ENCODE measurements at places on chromosomes 12 and 14.

- no peak for DNase-seq
Observed at GRCh38 chr14:45253754-45254310, 830 bp upstream of the MIS18BP1 start.

GRCh38 chr12:108205864-108206263 lies 76.8 kb downstream of the WSCD2 start:
- DNase-seq, result no peak

- no peak for DNase-seq
Observed at GRCh38 chr12:119145367-119145766, 33.4 kb upstream of the HSPB8 start.

DNA sequence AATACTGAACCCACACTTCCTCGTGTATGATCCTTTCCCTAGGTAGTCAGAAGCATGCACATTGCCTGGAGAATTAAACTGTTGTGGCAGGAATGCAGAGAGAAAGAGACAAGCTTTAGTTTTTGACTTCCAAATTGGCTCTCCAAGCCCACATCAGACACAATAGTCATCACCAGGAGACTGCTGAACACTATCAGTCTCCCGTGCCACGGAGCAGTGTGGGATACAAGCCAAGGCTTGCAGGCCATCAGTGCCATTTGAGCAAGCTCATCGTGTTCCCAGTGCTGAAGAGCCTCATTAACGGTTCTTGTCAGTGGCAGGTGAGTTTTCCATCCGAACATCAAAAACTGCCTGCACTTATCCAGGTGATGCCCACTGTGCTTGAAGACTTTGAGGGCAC lies 410.8 kb downstream of the NAV3 start:
- DNase-seq, result no peak

DNA sequence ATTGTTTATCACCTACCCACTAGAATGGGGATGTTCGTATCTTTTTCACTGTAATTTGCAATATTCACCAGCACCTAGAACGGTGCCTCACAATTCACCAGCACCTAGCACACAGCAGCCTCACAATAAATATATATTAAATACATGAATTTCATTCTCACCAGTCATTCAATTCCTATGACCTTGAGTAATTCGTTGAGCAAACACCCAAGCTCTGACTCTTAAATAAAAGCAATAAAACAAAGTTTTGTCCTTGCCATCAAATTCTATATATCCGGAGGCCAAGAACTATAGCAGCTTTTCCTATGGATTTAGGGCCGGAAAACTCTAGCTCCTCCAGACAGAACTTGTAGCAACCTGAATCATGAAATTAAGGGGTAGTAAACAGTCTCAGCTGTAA lies 981 bp downstream of the VTI1B start:
- no peak for DNase-seq

GRCh38 chr12:131555866-131556265 lies 155.0 kb upstream of the SFSWAP start:
- DNase-seq, result no peak

- no peak for DNase-seq
Observed at GRCh38 chr12:82329508-82329907, 28.7 kb downstream of the CCDC59 start.

DNA sequence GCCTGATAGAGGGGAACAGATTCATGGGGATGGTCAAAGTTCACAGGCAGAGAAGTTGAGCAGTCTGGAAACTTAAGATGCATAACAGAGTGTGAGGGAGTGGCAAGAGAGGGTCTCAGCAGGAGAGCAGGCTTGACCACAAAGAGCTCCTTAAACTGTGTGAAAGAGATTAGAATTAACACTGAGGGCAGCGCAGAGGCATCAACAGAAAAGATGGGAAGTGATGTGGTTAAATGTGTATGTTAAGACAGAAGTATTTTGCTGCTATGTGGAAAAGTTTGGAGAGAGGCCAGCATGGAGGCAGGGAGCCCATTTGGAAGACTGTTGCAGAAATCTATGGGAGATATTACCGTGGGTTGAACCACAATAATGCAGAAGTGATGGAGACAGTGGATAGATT lies 122.7 kb upstream of the LMNTD1 start:
- DNase-seq, result no peak

DNA sequence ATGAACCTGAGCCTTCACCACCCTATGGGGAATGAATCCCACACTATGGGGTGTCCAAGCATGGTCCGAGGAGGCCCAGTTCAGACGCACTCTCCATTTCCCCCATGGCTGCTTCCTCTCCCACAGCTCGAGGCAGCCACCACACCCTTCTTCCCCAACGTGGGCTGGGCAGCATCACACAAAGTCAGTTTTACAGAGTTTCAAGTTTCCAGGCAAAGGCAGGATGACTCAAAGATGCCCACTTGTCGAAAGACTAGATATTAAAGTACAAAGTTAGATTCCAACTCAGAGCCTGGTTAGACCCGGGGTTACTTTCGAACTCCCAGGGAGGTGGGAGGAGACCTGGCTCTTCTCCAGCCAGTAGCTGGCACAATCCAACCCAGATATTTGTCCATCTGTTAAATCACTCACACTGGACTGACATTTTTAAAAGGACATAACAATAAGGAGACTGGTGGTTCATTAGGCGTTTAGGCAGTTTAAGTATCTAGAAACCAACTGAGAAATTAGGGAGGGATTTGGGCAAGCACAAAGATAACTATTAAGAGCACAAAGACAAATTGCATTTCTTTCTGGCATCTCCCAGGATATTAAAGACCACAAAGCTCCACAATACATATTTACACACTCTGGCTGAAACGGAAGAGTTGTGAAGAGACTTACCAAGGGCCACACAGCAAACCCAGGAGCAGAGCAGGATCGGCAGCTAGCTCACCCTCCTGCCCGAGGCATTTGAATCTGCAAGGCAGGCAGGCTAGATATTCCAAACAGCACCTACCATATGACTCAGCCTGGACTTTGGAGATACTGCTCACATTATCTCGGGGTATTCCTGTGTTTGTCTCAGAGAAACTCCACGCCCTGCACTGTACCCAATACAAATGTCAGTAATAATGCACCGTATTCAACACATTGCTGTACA lies 34.8 kb downstream of the TMCC3 start:
- DNase-seq, result no peak

DNA sequence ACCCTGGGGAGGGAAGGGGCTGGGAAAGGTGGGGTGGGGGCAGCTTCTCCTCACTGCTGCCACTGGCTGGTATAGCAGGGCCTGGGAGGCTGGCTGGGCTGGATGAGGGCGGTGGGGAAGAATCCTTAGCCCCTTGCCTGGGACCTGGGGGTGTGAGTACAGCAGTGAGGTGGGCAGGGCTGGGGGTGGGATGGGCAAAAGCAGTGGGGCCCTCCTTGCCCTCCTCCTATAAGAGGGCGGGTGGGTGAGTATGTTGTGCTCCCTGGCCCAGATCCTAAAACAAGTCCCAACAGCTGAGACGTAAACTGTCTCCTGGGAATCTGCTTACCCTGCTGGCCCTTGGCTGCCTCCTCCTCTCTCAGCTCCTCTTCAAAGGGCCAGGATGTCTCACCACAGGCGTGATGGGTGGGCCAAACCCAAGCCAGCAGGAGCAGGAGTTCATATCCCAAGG lies 2.2 kb downstream of the NCKAP5L start:
- DNase-seq, result no peak

DNA sequence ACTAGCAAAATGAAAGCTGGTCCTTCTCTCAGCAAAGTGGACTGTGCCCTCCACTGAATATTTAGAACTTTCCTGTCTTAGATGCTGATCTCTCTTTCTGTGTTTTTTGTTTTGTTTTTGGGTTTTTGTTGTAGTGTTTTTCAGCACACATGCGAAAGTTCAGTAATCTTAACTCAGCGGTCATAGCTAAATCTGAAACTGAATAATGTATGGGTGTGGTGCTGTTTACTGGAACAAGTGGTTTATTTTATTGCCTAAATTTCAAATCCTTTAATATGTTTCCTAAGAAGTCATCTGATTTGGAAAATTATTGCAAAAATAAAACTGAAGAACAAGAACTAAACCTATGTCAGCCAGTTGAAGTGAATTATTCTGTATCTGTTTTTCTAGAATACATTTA lies 116.0 kb upstream of the LRIG3 start:
- no peak for DNase-seq

Measured in Panc1 (cell line).